AG10803 (cell line): ENCODE measurements at places on chromosomes 11 and 22.

DNA sequence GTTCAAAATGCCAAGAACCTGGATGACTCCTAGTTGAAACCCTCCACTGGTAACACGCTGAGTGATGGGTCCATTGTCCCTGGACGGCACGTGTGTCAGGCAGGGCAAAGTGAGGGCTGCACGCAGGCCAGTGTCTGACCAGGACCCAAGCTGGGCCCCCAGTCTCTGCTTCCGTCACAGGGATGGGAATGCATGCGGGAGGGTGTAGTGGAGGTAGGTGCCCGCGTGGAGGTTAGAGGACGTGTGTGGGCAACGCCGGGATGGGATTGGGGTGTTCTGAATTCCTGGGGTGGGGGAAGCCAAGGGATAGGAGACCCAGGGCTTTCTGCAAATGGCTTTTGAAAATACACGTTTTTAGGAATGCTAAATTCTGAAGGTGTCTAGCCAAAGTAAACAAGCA is 943.3 kb downstream of the BRD1 start:
- DNase-seq = no peak

- no peak for DNase-seq
Observed at GRCh38 chr11:35126000-35126878, 12.7 kb upstream of the CD44 start.

DNA sequence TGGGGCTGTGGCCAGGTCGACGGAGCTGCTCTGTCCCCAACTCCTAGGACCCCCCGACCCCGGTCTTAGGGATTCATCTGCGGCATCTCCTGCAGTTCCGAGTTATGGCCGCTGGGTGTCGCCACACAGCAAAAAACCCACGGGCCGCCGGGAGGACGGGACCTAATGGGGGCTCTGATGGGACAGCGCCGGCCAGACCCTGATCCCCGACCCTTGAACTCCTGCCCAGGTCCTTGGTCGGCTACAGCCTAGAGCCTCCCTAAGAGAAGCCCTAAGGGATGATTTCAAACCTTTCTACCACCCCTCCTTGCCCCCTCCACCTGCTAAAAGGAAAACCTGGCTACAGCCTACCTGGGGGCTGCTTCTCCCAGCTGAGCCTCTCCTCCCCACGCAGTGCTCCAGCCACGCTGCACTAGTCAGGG is 30.8 kb upstream of the LRRC10B start:
- no peak for DNase-seq

DNA sequence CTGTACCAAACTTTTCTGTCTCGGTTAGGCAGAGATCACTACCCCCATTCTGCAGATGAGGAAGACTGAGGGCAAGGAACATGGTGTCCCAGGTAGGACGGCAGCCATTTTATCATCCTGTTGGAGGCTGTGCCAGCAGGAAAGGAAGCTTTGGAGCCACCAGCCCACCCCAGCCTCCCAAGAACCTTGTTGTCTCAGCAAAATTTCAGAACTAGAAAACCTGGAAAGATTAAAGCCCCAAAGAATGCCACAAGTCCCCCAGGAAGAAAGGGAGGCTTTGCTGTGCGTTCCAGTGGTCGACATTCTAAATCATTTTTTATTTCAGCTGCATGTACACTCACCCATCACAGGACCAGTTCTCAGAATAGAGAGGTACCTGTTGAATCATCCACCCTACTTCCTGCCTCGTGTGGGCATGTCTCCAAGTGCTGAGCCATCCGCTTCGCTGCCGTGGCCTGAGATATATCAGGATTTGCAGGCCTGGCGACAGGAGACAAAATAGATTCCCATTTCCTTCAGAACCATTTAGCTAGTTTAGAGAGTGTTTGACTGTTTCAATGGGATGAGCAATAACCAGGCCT is 13.0 kb upstream of the EIF3D start:
- peak; percentile 89 for DNase-seq

GRCh38 chr11:60939855-60940254 is 12.1 kb downstream of the SLC15A3 start:
- DNase-seq = no peak

- DNase-seq = peak; percentile 24
Observed at GRCh38 chr22:29456211-29456671, 17.9 kb downstream of the RFPL1 start.

- peak; percentile 86 for DNase-seq
Observed at GRCh38 chr11:18312663-18313420, 9.1 kb downstream of the HPS5 start.

DNA sequence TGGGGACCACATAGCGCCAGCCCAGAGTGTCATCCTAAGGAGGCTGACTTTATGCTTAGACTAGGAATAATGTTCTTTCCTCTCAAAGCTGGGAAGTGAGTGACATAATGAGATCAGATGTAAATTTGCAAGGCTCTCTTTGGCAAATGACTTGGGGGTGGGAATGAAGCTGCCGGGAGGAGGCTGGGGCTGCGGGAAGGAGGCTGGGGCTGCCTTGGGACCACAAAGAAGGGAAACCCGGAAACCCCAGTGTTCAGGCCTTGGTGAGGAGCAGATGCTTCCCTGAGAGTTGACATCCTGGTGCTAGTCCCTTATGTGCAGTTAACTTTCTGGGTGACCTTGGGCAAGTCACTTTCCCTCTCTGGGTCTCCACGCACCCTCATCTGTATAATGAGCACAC is 182.0 kb downstream of the CHST1 start:
- no peak for DNase-seq

DNA sequence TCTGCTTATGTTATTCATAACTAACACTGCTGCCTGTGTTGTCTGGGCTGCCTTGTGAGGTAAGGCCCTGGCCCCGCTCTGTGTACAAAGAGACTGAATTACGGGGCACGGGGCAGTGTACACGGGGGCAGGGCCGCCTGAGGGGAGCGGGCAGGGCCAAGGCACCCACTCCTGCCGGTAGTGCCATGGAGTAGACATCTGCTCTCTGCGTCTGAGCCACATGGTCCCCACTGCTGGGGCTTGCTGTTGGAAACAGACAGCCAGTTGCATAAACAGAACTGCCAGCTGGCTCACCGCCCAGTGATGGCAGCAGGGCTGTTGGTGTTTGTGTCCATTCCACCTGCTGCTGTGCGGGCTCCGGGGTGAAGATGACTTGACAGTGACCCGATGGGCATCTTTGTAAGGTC is 19.8 kb downstream of the FAM118A start:
- peak; percentile 23 for DNase-seq

- DNase-seq = no peak
Observed at GRCh38 chr22:49574881-49575702, 252.6 kb downstream of the BRD1 start.

DNA sequence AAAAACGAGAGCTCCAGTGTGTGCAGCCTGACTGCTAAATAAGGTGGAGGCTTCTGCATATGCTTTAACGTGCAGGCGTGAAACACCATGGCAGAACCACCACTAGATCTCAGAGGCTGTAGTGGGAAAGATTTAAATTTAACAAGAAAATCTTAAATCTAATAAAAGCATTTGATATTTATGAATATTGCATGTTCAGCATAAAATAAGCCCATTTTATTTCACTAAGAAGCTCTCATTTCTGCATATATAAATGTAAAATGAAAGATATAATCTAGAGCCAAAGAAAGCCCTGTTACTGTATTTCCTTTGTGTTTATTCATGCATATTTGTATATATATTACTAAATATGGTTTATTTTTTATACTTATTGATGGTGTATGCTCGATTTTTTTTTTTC is 188.3 kb downstream of the DDX10 start:
- DNase-seq = no peak

DNA sequence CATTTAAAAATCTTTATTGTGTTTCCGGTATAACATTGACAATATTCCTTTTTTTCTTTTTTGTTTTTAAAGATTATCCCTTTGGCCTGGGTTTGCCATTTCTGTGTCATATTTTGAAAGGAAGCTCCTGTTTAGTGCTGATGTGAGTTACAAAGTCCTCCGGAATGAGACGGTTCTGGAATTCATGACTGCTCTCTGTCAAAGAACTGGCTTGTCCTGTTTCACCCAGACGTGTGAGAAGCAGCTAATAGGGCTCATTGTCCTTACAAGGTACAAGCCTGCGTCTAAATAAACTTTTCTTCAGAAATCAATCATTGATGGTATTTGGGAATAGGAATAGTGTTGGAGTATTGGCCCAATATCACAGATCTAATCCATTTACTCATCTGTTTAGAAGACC is 19.8 kb downstream of the PIWIL4 start:
- DNase-seq = no peak

- peak; percentile 76 for DNase-seq
Observed at GRCh38 chr11:10667521-10667885, 26.1 kb downstream of the IRAG1 start.
